ENCODE measurements at places on chromosomes 3 and 15. TPM values are rescaled to one million over a fixed set of nuclear protein-coding genes. Genes with fewer than 3 reads are reported as not detected.

DNA sequence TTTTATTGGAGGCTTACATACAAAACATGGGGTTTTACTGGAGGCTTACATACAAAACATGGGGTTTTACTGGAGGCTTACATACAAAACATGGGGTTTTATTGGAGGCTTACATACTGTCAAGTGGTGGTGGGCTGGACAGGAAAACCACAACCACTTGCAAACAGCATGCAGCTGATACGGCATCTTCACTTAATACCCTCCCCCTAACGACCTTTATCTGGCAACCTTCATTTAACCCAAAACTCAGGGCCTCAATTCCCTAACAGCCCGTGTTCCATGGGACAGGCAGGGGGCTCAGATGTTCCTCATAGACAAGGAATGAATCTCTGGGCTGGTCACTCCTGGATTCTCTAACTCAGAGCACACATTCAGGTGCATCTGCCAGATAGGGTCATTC lies 137.1 kb downstream of the CD47 start:
- H3K4me3 ChIP-seq = no peak overlapping the region
- peaks cover 3% of the 10 kb centered on the region for H3K36me3 ChIP-seq
- peaks cover 18% of the 10 kb centered on the region for H3K4me1 ChIP-seq

- no peak overlapping the region for H3K27ac ChIP-seq
- H3K4me1 ChIP-seq = no peaks in the 10 kb centered on the region
- H3K4me3 ChIP-seq = no peak overlapping the region
- H3K36me3 ChIP-seq = no peaks in the 10 kb centered on the region
Measured at GRCh38 chr15:66102563-66103292, 150.8 kb downstream of the MEGF11 start.

GRCh38 chr3:136835813-136836510 lies 17.0 kb downstream of the SLC35G2 start:
- no peak overlapping the region for H3K27ac ChIP-seq
- H3K4me3 ChIP-seq = no peak overlapping the region
- peaks cover 6% of the 10 kb centered on the region for H3K27me3 ChIP-seq
- H3K4me1 ChIP-seq = peaks cover 24% of the 10 kb centered on the region

DNA sequence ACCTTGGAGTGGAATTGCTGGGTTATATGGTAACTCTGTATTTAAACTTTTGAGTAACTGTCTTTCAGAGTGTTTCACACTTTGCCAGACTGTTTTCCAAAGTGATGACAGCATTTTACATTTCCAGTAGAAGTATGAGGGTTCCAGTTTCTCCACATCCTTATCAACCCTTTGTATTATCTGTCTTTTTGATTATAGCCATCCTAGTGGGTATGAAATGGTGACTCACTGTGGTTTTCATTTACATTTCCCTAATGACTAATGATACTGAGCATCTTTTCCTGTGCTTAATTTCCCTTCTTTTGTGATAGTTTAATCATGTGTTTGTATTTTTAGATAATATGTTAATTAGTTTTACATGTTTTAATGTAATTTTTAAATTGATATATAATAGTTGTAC lies 138.1 kb upstream of the DAZL start:
- H3K27me3 ChIP-seq = no peaks in the 10 kb centered on the region
- no peak overlapping the region for H3K27ac ChIP-seq
- no peak overlapping the region for H3K4me3 ChIP-seq
- peaks cover 5% of the 10 kb centered on the region for H3K36me3 ChIP-seq
- no peaks in the 10 kb centered on the region for H3K4me1 ChIP-seq

- no peaks in the 10 kb centered on the region for H3K36me3 ChIP-seq
- no peak for DNase-seq
- no peaks in the 10 kb centered on the region for H3K27me3 ChIP-seq
- no peak overlapping the region for H3K4me3 ChIP-seq
Measured at GRCh38 chr15:97036301-97036700, 705.8 kb downstream of the NR2F2 start.

DNA sequence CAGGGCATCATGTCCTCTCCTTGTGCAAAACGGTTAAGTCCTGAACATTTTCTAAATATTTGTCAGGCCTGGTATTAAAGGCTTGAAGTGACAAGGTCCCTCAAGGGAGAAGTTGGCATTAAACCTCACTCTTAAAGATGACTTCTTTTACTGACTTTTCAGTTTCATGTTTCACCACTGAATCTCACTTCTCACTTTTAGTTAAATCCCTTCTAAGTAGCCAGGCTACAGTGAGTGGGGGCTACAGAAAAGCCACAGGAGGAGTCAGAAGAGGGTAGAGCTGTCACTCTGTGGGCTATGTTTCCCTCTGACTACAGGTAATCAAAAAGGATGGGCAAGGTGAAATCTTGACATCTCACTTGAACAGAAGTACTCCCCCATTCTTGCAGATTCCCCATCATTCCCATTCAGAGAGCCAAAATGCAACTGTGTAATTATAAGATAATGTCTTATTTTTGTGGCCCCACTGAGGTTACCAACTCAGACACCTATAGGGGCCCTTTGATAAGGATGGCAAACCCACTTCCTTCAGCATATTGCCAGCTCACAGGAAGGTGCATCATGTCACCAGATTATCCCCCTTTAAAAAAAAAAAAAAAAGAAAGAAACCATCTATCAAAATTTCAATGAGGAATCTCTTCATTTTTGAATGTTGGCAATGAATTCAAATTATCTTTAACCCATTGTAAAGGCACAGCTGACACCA lies 790.1 kb upstream of the CFAP20DC start:
- H3K4me3 ChIP-seq = no peak overlapping the region
- no peak overlapping the region for H3K27ac ChIP-seq
- H3K27me3 ChIP-seq = peaks cover 3% of the 10 kb centered on the region
- no peak for DNase-seq

The ZBTB20 gene
- total RNA-seq = 10.2 TPM
